ENCODE measurements at places on chromosomes 2 and 18.

- DNase-seq = no peak
Measured at GRCh38 chr18:74840492-74841167, 243.0 kb downstream of the ZNF407 start.

GRCh38 chr18:47968006-47968676 is 37.7 kb upstream of the SMAD2 start:
- DNase-seq = no peak

GRCh38 chr2:241161646-241162281 is 11.5 kb downstream of the PPP1R7 start:
- DNase-seq = no peak

DNA sequence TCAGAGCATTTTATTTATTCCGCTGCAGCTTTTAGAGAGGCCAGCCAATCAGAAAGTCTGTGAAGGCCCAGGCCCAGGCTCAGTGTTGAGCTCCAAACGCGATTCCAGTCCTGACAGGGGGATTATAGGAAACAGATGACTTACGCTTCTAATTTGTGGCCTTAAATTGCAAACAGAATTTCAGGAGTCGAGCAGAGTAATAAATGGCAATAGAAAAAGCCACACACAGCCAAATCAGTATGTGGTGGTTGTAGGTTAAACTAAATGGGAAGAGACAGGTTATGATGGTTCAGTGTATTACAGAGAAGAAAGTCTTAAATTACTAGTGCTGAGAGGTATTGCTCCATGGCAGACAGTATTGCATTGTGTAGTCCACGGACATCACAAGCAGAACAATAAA is 131.0 kb upstream of the ZEB2 start:
- DNase-seq = no peak

- DNase-seq = no peak
Measured at GRCh38 chr2:19073522-19073921, 284.9 kb downstream of the OSR1 start.

DNA sequence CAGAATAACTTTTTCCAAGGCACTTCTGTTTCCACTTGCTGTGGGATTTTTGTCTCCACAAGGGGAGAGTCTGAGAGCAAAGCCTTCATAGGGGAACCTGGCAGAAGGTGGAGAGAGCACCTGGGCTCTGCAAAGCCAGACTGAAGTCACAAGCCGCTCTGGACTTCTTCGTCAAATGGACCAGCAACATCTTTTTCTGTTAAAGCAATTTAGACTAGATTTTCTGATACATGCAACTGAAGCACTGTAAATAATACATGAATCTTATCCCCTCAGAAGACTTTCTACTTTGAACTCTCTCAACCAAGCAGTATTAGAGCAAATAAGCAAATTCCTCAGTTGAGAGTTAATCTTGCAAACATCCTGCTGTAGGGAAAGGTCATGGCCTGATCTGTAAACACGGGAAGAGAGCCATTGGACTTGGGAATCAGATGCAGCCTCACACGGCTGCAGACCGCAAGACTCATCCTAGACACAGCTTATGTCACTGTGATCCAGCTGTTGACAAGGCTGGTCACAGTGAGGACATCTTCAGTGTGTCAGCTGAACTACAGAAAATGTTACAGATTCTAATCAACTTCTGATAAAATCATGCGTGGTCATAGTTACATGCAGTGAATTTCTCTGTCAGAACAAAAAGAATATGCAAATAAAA is 3.2 kb downstream of the SH3YL1 start:
- no peak for DNase-seq

DNA sequence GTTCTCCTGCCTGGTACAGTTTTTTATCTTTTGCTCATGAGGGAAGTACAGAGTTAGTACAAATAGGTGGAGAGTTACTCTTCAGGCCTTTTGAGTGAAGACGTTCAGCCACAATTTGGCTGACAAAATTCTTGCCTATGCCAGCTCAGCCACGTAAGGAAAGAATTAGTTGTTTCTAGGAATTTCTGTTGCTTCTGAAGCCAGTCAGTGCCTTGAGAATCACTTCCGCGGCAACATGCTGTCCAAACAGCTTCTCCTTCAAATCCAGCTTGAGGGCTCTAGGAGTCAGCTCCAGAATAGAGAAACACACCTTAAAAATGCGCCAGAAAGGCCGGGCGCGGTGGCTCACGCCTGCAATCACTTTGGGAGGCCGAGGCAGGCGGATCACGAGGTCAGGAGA is 27.5 kb downstream of the M1AP start:
- DNase-seq = no peak

DNA sequence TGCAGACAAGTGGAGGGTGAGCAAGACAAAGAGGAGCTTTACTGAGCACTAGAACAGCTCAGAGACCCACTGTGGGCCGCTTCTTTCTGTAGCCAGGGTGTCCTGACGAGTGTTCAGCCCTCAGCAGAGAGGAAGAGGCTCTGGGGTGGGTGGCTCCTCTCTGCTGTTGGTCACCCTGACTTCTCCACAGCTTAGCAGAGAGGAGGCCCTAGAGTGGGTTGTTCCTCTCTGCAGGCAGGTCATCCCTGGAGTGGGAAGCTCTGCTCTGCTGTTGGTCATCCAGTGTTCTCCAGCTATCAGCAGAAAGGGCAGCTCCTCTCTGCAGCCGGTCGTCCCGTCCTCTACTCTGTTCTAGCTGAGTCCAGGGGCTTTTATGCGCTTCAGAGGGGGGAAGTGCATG is 286.5 kb downstream of the ICOS start:
- DNase-seq = no peak

DNA sequence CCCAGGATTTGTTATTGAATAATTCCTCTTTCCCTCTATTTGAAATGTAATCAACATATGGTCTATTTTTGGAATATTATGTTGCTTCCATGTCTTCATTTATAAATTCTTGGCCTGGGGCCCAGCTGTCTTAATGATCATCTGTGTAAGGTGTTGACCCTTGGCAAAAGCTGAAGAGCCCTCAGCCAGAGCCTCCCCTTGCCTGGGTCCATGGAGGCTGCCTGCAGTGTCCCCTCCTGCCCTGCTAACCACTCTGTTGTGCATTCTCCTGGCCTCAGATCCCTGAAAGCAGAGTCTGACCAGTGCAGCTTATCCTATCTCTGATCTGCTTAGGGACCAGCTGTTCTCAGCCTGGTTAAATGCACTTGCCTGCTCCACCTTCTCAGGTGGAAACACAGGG is 226.1 kb upstream of the APCDD1 start:
- no peak for DNase-seq

DNA sequence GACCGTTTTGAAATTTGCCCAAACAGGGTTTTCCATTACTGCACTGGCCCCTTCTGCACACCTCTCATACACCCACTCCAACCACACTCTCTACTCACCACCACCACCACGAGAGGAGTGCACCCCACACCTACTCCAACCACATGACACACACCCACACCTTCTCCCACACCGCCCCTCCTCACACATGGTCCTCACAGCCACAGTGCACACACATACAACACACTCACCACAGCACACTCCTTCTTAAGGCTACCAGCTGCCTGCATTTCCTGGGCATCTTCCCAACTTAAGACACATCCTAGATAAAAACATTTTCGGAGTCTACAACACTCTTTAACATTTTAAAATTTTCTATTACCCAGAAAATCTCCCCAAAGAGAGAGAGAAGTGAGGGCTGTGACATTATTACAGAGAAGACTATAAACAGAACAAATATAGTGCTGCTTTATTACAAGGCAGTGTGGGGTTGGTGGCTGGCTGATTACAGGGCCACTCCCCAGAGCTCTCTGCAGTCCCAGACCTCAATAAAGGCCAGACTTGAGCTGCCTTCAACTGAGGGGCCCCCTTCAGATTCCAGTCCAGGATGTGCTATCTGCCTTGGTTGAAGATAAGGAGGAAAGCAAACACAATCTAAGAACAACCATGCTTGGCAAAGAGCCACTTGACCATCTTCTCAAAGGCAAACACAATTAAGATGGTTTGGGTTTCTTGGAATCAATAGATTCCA is 36.1 kb downstream of the NHEJ1 start:
- no peak for DNase-seq

DNA sequence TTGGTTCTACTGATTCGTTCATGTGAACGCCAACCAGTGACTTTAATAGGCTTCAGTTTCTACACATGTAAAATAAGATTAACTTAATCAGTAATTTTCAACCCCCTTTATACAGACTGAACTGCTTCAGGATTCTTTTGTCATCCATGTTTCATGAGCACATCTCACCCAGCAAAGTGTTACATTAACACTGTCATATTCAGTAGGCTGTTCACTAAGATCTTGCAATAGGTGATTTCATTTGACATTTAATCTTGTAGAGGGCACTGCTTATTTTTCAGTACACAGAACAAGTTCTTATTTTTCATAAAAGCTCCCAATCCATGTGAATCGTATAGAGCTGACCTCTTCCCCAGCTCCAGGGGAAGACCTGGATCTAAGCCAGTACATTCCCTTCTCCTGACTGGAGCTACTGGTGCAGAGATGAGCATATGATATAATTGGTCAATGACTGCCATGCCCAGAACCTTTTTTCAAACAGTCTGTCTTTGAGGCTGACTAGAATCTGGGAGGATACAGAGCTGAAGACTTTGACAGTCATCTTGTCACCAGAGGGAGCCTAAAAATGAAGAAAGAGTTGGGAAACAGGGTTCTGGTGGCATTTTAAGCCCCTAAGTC is 72.2 kb upstream of the CHRNA1 start:
- DNase-seq = no peak

DNA sequence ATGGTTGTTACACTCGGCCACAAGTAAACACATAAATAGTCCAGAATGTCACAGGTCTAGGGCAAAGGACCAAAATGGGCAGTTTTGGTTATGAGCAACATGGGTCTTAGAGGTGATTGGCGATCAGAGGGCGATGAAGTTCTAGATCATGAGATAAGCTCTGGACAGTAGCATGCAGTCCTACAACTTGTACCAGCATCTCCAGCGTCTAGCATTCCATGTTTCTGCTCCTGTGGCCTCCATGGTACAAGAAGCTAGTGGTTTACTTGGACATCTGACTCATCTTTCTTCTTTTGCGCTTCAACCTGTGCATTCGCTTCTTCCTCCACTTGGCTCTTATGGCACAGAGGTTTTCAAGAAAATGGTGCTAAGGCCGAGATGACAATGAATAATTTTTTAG is 8.9 kb upstream of the MMADHC start:
- no peak for DNase-seq

GRCh38 chr2:159758686-159759085 is 39.3 kb downstream of the CD302 start:
- DNase-seq = no peak

DNA sequence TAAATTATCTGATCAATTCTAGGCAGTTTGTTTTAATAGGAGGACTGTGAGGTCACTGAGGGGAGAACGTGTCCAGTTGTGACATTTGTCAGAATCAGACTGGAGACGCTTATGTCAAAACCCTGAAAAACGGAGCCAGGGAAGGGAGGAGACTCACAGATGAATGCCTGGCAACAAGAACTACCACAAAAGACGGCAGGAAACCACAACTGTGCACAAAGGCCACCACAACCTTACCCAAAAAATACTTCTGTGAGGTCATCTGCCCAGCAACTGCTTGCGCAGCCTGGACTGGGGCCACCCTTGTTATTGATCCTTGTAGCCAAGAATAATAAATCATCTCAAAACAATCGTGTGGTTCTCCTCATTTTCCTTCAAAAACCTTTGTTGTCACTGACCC is 173.0 kb upstream of the ALKAL2 start:
- DNase-seq = no peak

- DNase-seq = no peak
Measured at GRCh38 chr18:70622622-70623419, 334.0 kb downstream of the SOCS6 start.

DNA sequence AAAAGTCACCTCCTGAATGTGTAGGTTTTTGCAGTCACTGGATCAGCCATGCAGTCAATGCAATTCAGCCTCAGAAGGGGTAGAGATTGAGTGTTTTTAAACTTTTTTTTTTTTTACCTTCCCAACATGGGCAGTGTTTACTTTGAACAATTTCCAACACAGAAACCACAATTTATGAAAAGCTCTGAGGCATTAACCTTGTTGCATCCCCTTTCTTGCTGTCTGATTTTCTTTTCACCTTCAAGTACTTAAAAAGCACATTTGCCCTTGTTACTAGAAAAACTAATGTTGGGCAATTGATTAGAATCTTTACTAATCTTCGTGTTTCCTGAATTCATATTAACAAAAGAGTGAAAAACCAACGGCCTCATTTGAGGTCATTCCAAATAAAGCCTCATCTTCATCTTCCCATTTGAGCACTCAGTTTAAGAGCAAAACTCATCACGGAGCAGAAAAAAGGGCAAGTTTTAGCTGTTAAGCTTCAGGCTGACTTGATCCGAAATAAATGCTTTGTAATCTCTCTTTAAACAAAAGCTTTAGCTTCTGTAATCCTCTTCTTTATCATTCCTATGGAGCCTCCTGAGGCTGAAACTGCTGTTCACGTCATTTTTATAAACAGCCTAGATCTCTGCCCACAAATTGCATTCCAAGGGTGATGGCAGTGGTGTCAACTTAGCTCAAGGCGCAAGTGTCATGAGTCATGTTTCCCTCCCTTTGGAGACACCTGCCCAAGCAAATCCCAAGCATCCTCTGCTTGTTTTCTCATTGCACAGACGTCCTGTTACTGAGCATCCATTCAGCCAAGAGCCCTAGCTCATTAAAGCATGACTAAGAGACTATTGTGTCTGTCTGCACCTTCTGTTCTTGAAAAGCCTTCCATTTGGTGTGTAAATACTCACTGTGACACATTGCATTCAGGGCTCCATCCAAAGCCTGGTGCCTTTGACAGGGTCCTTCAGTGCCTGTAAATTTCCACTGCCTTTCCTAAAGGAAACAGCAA is 107.7 kb downstream of the HNMT start:
- DNase-seq = no peak

DNA sequence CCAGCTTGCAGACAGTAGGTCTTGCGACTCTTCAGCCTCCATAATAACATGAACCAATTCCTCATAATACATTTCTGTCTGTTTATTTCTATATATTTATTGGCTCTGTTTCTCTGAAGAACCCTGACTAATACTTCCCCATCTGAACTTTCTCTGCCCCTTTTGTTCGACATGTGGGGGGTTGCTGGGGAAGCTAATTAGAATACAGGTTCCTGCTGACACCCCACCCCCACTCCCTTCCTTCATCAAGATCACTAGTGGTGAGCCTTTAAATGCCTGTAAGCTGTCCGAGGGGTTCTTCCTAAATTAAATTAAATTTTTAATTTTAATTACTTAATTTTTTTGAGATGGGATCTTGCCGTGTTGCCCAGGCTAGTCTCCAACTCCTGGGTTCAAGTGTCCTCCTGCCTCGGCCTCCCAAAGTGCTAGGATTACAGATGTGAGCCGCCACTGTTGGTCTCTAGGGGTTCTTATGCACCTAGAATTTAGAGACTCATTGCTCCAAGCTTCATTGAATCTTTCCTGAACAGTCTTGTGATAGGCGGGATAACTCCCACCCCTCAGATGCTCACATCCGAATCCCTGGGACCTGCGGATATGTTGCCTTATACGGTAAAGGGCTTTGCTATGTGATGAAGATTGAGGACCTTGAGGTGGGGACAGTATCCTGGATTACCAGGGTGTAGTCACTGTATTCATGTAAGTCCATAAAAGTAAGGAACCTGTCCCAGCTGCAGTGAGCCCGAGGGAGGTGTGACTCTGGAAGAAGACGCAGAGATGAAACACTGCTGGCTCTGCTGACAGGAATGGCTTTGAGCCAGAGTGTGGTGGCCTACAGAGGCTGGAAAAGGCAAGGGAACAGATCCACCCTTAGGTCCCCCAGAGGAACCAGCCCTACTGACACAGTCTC is 26.2 kb downstream of the HPCAL1 start:
- DNase-seq = no peak
